H54 (cell line): ENCODE measurements at places on chromosomes 6 and 20.

DNA sequence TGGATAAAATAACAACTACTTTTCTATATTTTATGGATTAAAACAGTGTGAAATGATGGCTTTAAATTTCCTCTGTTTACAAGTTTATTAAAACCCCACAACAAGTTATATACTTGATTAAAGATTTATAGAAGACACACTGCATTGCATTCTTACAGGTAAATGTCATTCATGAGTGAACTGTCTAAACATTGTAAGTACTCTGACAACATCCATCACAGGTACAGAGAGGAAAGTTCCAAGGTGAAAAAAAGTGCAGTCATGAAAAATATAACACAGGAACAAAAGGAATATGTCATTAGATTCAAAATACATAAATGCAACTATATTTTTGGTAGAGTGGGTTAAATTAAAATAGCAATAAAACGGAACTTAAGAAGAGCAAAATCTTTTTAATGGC, 156.9 kb downstream of the KHDRBS2 start:
- no peak for DNase-seq

DNA sequence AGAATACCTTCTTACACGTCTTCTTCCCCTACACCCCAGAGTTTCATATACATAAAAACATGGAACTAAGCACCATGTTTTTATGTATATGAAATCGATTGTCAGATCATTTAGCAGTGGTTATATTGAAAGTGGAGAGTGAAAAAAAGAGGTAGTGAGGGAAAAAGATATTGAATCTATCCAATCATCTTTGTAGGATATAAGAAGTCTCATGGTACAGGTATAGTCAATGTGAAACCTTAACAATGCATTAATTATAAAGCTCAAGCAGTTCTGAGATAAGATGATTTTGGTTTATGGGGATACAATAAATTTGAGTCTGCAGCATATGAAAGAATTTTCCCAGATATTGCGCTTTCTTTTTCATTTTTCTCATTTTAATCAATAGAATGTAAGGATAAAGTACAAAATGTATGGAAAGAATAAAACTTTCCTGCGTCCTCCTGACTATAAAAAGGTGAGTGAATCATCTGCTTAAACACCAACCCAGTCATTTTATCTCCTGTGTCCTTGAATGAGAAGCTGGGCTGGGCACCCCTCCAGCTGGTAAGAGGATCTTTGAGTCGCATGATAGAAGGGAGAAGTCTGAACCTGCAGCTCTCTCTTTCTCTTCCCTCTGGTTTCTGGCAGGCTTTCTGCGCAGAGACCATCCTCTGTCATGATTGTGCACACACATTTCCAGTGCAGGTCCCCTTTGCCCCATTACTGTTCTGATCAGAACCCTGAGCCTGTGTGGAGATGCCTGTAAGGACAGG, 28.1 kb upstream of the AKIRIN2 start:
- DNase-seq: no peak

GRCh38 chr6:98971303-98971702, 23.6 kb upstream of the FBXL4 start:
- no peak for DNase-seq

- DNase-seq: peak; percentile 82
Observed at GRCh38 chr6:39309942-39310531, 4.2 kb downstream of the KCNK17 start.

DNA sequence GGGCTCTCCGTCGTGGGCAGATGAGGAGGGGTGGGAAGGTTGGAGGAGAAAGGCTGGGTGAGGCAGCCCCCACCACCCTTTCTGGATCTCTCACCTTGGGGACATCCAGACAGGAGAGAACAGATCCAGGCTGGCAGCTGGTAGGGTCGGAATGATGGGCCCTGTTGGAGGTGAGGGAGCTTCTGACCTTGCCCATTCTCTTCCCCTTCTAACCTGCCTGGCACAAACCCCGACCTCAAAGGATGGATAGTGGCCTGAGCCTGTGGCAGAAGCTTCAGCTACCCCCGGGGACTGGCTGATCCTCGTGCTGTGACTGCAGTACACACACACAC, 6.0 kb upstream of the NPBWR2 start:
- no peak for DNase-seq

DNA sequence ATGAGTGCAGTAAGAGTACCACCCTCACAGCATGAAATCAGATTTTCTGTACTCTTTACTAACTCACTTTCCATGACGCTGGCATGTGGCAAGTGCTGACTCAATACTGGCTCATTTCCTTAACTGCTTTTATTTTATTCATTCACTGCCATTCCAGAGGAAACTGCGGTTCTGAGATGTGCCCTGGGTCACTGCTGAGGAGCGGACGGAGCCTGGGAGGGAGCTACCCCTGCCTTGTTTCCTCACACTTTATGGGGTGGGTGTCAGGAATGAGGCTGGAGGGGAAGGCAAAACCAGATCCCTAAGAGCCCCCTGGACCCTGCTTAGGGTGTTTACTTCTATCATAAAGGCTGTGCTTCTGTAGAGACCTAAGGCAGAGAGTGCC, 14.4 kb downstream of the NT5E start:
- DNase-seq: peak; percentile 33

DNA sequence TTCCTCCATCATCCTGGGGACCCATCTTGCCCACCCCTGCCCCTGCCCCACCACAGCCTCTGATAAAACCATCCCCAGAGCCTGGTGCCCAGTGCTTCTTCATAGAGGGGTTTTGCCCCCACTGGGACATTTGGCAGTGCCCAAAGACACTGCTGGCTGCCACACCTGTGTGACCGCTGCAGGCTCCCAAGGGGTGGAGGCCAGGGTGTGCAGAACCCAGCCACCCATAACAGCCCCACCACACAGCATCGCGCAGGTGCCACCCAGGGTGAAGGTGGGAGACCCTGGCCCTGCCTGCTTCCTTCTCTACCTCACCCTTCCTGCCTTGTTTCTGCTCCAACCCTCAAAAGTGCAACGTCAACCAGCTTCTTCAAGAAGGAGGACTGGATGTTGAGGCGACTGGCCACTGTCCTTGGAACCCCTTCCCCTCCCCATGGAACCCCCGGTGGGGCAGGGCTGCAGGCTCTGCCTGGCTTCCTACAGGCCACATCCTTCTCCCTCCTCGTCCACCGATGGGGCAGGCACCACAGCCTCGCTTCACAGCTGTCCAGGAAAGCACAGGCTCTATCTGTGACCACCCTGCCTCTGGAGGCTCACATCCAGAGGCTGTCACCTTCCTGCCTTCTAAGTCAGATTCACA, 79.2 kb upstream of the MPC1 start:
- DNase-seq: no peak

GRCh38 chr6:142459271-142459670, 157.5 kb downstream of the ADGRG6 start:
- no peak for DNase-seq

- DNase-seq: no peak
Observed at GRCh38 chr20:37279820-37280219, 9.6 kb upstream of the MANBAL start.

DNA sequence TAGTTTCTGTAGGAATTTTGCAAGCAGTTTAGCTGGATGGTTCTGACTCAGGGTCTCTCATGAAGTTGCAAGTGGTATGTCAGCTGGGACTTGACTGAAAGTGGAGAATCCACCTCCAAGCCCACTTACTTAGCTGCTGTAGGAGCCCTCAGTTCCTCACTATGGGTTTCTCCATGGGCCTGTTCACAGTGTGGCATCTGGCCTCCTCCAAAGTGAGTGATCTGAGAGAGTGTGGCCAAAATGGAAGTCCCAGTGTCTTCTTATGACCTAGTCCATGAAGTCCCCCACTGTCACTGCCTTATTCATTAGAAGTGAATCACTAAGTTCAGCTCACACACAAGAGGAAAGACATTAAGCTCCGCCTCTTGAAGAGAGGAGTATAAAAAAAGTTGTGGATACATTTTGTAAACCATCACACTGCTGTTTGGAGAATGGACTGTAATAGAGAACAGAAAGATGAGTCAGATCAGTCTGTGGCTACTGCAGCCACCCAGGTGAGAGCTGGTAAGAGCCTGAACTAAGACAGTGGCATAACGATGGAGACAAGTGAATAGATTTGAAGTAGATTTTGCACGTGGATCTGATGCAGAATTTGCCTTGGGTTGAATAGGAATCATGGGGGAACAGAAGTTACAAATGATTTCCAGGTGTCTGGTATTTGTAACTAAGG, 4.9 kb upstream of the NELFCD start:
- no peak for DNase-seq

GRCh38 chr6:161254464-161255253, 19.2 kb downstream of the AGPAT4 start:
- no peak for DNase-seq

- no peak for DNase-seq
Observed at GRCh38 chr6:136184738-136185137, 65.4 kb downstream of the MTFR2 start.

GRCh38 chr6:169859978-169860703, 108.7 kb downstream of the ERMARD start:
- no peak for DNase-seq

GRCh38 chr20:63522981-63523611, 2.5 kb downstream of the PPDPF start:
- DNase-seq: no peak

GRCh38 chr20:35877611-35878010, 76.7 kb downstream of the SCAND1 start:
- no peak for DNase-seq

- DNase-seq: no peak
Observed at GRCh38 chr6:170174124-170174770, 116.6 kb downstream of the DLL1 start.

GRCh38 chr6:142372348-142372747, 70.5 kb downstream of the ADGRG6 start:
- no peak for DNase-seq
